Fibroblast of skin of abdomen (primary cell): ENCODE measurements at places on chromosomes 12 and 14.
A peak's percentile ranks its signal among the peaks of the same experiment; 100 is the strongest.

- DNase-seq = no peak
These were observed 1.1 kb downstream of the SDR39U1 start for GRCh38 chr14:24441485-24441884.

GRCh38 chr12:62658910-62659309, 192.3 kb downstream of the MON2 start:
- no peak for DNase-seq

DNA sequence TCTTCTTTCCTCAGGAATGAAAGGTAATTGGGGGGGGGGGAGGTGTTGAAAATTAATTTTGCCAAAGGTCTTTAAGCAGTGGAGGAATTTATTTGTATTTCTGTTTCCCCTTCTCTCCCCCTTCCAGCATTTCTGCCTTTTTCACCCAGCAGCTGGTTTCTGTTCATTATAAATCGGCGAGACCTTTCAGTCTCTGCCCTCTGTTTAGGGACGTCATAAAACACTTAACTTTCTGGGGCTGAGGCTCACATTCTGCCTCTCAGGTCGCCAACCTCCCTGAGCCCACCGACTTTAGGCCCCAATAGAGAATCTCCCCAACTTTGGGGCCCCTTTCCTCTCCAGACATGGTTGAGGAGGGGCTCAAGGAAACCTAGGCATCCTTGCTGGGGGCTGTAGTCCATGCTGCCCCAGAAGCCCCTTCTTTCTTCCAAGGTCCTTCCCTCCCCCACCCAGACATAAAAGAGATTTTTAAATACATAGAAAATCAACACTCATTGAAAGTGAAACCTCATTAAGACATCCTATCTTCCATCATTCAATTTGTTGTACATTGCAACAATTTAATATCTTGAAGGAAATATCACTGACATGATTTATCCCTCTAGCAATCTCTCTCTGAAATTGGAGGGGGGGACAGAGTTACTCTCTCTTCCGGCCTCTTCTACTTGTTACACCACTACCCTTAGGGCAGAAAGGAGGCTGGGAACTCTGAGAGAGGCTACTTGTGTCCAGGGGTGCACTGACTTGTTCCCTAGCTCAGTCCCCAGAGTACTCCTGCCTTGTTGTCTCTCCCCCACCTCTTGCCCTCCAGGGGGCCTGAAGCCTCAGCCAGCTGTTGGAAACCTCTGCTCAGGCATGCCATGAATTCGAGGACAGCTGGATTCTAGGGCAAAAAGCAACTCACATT, 2.5 kb upstream of the HOXC6 start:
- peak; percentile 62 for DNase-seq

GRCh38 chr12:4308334-4308950, 12.6 kb upstream of the TIGAR start:
- no peak for DNase-seq

DNA sequence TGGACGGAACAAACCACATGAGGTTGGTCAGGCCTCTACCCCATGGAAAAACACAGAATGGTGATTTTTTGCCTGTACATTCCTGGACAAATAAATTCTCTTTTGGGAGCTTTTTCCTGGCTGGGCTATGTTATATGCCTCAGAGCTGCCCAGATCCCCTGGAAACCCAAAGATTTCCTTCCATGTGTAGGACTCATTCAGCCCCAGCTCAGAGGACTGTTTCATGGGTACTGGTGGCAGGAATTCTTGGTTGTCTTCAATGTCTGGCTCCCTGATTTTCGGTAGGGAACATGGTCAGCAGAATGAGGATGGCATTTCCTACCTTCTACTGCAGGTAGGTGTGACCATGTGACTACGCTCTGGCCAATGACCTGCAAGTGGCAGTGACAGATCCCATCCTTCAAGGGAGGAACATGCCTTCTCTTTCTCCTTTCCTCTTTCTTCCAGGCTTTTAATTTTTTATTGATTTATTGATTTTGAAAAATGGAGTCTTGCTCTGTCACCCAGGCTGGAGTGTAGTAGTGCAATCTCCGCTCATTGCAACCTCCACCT, 15.4 kb upstream of the P2RX7 start:
- no peak for DNase-seq

GRCh38 chr12:1939801-1940607, 21.6 kb upstream of the CACNA2D4 start:
- peak; percentile 70 for DNase-seq

- DNase-seq = peak; percentile 90
These were observed 13.6 kb upstream of the MLXIP start for GRCh38 chr12:122064780-122065588.

GRCh38 chr12:30870491-30871265, 55.9 kb upstream of the TSPAN11 start:
- no peak for DNase-seq

- DNase-seq = no peak
These were observed 178.9 kb upstream of the ALG10B start for GRCh38 chr12:38137716-38138115.

- no peak for DNase-seq
These were observed 700.4 kb upstream of the TBX3 start for GRCh38 chr12:115384391-115384790.

- no peak for DNase-seq
These were observed 59.7 kb downstream of the LGMN start for GRCh38 chr14:92688434-92689375.

- DNase-seq = no peak
These were observed 31.7 kb upstream of the HDAC7 start for GRCh38 chr12:47851303-47851952.

GRCh38 chr12:65662590-65662989, 161.7 kb upstream of the HMGA2 start:
- no peak for DNase-seq

GRCh38 chr12:105222284-105222655, 13.7 kb downstream of the APPL2 start:
- DNase-seq = no peak

GRCh38 chr12:117058442-117059072, 40.7 kb downstream of the TESC start:
- no peak for DNase-seq

- DNase-seq = peak; percentile 27
These were observed 27.8 kb downstream of the NOPCHAP1 start for GRCh38 chr12:105013892-105014291.

GRCh38 chr14:99217066-99217955, 54.7 kb downstream of the BCL11B start:
- no peak for DNase-seq

- peak; percentile 10 for DNase-seq
These were observed 20.9 kb downstream of the ZC2HC1C start for GRCh38 chr14:75090353-75090752.

- no peak for DNase-seq
These were observed 14.6 kb downstream of the ACTR6 start for GRCh38 chr12:100215209-100215608.

DNA sequence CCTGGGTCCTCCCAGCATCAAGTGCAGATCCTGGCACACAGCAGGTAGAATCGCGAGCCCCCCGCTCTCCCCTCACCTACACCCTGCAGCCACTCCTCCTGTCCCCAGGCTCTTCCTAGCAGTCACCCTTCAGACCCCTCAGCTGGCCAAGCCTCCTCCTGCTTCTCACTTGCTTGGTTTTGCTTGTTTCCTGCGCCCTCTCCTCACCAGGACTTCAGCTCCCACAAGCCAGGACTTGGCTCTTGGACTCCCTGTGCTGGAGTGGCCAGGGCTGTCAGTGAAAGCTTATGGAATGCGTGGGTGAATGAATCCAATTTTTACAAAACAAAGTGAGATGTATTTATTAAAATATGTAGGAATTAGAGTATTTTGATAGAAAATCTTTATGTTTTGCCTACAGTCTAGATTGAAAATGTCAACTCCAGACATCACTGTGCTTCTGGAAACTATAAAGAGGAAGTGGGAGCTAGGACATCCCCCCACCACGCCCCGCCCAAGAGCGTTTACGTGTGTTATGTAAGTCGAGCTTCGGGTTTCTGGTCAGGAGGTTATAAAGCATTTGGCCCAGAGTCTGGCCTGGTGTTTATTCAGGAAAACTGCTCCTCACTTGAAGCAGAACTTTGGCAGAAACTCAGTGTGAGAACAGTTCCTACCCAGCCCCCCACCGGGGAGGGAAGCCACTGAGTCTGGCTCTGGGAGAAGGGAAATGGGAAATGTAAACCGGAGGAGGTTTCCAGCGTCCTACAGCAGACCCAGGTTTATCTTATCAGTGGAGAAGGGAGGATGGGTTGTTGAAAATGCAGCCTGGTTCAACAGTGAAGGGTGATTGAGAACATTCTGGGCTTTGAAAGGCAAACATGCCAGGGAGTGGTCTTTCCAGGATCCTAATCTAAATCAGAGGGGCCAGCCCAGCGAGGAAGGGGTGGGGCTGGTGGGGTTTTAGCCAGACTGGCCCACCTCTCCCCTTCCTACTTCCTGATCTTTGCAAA, 8.8 kb downstream of the ALDH2 start:
- DNase-seq = peak; percentile 46

DNA sequence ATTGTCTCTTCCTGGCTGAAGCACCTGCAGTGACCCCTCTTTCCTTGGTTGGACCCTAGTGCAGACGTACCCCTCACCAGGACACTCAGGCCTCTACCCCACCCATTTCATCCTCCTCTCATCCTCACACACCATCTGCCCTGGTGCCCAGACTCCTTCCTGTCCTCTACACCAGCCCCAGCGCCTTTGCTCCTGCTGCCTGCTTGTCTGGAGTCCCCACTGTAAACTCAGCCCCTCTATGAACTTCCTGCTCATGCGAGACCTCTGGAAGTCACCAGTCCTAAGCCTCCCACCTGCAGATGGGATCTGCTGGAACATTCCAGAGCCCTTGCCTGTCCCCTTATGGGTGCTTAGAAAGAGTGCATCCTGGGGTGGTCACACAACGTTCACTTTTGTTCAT, 242.5 kb downstream of the ADGRD1 start:
- no peak for DNase-seq

DNA sequence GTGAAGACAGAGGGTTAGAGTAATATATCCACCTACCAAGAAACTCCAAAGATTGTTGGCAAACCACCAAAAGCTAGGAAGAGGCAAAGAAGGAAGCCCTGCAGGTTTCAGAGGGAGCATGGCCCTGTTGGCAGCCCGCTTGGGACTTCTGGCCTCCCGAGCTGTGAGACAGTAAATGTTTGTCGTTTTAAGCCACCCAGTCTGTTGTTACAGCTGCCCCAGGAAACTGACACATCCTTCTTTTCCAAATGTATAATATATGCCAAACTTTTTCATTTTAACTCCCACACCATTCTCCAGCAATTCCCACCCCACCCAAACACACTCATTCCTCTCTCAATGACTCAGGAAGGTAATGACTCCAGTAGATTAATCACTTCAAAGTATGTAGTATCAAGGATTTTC, 74.0 kb downstream of the RPS29 start:
- DNase-seq = peak; percentile 51

DNA sequence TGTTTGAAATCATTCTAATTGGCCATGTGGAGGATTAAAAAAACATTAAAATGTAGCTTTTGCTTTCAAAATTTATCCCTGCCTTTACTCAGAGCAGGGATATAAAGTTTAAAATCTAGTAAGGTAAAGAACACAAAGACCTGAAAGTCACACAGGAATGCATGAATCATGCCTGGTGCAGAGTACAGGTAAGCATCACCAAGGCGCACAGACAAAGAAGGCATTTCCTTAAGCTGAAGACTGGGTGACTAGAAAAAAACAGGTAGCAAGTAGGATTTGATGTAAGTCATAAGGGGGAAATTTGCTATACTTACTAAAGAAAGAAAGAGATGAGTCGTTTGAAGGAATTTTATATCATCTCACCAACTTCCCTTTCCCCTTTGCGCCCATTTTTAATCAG, 405.6 kb downstream of the GXYLT1 start:
- DNase-seq = no peak

- DNase-seq = no peak
These were observed 59.9 kb downstream of the SETD3 start for GRCh38 chr14:99420711-99421110.

DNA sequence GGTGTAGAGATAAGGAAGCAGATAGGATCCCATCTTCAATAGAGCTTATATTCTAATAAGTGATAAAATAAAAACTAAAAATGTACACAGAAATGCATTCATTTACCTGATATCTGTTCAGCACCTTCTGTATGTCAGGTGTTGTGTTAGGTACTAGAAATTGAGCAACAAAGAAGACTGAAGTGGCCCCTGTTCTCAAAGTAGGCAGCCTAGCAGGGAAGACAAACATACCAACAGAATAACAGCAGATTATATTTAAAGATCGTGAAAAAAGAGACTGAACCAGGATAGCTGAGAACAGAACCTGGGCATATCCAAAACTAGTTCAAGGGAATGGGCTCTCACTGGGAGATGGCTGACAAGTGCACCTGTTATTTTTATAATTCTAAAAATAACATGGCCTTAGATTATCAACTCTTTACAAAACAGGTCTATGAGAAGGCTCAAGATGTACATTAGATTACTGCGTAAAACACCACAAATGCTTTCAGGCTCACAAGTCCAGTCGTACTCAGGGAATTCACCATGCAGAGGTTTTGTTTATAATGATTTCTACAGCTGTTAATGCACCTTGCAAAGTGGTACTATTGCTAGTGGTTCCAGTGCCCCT, 16.4 kb downstream of the ANO6 start:
- DNase-seq = no peak

DNA sequence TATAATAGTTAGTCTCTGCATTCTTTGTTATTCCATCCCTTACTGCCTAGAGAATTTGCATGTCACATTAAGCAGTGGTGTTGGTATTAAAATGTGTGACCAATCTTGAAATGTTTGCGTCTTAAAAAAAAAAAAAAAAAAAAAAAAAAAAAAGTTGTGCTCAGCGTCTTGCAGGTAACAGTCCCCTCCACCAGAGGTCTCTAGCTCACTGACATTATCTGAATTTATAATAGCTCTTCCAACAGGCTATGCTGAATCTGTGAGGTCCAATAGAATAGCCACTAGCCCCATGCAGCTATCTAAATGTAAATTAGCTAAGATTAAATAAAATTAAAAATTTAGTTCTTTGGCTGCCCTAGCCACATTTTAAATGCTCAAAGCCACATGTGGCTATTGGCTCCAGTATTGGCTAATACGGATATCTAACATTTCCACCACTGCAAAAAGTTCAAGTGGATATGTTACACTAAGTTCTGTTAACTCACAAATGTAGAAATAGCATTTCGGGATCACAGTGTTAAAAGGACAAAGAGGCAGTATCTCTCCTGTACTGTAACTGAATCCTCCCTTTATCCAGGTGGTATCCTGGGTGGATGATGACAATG, 28.7 kb downstream of the NKX2-8 start:
- DNase-seq = peak; percentile 24

DNA sequence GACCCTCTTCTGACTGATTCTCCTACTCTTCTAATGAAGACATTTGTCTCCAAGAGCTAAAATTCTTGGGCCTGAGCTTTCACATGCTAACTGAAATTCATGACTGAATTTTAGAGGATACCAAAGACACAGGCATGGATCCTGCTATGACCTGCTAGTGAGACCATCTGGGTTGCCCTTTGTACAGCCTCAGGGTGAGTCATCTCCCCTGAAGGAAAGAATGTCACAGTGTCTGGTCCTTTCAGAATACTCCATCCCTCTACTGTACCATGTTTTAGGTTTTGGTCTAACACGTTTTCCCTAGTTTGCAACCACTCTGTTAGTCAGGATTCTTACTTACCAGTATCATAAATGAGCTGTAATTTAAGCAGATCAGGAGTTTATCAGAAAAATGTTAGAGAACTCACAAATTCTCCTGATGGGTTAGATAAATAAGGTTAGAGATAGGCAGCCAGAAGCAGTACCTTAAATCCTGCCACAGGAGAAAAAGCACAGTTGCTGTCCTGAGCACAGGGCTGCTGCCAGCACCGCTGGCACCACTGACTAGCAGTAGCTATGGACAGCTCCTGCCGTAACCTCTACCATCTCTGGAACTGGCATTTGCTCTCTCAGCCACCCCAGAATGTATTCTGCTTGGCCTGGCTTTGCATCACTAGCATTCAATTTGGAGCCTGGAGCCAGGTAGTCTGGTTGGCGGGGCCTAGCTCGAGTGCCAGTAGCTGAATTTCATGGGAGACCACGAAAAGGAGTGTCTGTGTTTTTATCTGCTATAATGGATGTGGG, 127.6 kb downstream of the ANO6 start:
- peak; percentile 44 for DNase-seq
